ENCODE measurements at places on chromosomes 1 and 21.

DNA sequence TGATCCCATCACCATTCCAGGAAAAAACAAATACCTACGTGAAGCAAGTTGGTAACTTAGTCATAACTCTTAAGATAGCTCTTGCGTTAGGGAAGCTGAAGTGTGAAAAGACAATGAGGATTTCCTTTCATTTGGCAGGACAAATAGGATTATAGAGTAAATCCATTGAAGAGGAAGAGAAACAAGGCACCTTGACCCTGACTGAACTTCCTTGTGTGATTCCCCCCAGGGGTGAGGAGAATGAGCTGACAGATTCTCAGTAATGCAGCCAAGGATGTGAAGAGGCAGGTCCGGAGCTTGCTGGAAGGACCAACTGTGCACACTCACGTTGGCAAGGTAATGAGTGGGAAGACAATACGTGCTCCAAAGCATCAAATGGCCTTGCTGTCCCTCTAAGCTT, 55.0 kb upstream of the HMCN1 start:
- peak; percentile 11 for DNase-seq

DNA sequence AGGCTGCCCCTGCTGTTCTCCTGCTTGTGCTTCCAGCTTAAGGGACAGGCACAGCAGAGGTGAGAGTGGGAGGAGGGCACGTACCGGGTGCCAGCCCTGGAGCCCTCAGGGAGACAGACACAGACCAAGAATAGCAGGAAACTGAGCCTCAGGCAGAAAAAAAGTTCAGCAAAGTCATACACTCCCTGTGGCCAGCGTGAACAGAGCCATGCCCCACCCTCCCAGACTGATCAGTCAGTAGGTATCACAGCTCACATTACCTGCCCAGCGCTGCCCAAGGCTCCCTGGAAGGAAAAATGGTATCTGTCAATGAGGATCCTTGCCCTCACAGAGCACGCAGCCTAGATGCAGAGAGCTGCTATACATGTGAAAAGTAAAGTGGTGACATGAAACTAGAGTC, 1.3 kb downstream of the UBL4B start:
- no peak for DNase-seq

DNA sequence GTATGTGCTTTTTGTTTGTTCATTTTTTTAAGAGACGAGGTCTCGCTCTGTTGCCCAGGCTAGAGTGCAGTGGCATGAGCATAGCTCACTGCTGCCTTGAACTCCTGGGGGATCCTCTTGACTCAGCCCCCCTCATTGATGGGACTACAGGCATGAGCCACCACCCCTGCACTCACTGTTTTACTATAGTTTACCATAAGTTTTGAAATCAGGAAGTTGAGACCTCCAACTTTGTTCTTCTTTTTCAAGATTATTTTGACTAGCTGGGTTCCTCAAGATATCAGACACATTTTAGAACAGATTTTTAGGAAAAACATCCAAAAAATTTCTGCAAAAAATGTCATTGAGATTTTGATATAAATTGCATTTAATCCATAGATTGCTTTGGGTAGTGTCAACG, 120.4 kb upstream of the FGGY start:
- no peak for DNase-seq

DNA sequence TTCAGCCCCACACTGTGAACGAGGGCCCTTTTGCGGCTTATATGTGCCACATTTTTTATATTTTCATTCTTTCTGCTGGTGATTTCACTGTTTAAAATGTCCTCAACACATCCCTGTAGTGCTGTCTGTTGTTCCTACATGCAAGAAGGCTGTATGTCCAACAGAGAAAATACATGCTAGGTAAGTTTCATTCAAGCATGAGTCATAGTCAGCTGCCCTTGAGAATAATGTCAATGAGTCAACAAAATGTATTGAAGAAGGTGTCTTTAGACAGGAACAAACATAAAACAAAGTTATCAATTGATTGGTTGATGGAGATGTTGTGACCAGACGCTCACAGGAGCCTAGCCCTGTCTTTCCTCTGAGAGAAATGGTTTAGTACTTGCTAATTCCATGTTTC, 553.4 kb downstream of the PLPP3 start:
- DNase-seq: no peak

DNA sequence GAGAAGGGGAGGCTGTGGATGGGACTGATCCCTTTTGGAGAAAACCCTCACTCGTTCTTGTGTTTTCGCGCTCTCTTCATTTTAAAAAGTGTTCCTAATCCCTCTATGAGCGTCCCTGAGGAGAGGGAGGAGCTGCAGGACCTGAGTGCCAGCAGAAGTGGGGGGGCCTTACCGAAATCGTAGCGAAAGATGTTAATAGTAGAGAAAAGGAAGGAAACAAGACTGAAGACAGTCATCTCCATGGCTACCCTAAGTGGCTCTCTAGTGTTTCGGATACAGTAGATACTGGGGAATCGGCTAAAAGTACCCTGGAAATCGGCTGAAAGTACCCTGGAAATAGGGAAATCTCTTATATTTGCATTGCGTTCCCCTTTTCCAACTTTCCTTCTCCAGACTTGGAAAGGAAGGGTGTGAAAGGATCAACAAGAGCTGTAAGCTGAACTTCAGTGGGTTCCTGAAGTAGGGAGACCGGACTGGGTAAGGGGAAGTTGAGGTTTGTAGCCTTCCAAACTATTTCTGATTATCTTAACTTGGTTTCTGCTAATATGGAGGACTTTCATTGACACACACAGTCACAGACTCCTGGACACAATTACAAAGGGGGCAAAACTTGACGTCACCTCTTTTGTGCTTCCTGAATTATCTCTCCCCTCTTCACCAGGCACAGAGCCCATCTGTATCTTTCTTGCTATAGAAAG, 486 bp upstream of the DSTYK start:
- no peak for DNase-seq

GRCh38 chr1:185663771-185664296, 70.4 kb upstream of the HMCN1 start:
- DNase-seq: no peak

DNA sequence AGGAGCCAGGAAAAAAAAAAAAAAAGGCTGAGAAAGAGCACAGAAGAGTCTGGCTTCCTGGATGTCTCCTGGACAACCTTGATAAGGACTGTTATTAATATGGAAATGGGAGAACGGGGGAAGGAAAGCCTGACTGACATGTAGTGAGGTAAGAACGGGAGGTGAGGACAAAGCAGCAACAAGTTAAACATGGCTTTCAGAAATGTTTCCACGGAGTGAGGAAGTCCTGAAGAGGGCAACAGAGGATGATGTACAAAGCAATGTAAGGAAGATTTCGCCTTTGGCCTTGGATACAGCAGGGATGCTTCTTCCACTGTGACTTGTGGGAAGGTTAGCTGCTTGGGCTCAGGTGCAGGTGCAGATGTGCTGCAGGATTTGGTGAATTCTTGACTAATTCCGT, 11.9 kb upstream of the NIBAN1 start:
- DNase-seq: peak; percentile 53

DNA sequence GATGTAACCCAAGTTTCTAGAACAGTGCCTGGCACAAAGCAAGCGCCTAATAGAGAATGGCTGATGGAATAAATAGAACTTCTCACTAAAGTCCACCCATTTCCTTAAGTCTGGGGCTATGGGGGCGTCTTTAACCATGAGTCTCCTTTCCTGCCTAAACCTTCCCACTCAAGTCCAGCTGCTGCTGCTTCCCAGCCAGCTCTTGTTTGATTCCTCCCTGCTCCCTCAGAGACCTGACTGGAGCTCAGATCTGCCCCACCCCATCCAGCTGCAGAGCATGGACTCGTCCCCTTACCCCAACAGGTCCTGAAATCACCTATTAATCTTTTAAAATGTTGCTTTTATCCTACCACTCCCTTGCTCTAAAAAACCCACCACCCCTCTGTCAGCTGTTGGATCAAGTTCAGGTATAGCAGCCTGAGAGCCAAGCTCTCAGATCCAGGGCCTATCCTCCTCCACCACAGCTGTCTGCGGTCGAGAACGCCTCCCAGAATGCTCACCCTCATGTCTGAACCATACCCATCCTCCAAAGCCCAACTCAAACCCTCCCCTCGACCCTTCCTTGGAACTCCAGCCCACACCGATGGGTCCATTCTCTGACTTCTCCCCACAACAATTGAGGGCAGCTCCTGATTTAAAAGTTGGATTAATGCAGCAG, 12.8 kb upstream of the GALNT2 start:
- no peak for DNase-seq

GRCh38 chr1:8712413-8713231, 104.8 kb downstream of the RERE start:
- peak; percentile 89 for DNase-seq

- no peak for DNase-seq
These were observed 17.2 kb downstream of the CASZ1 start for GRCh38 chr1:10779201-10779600.

DNA sequence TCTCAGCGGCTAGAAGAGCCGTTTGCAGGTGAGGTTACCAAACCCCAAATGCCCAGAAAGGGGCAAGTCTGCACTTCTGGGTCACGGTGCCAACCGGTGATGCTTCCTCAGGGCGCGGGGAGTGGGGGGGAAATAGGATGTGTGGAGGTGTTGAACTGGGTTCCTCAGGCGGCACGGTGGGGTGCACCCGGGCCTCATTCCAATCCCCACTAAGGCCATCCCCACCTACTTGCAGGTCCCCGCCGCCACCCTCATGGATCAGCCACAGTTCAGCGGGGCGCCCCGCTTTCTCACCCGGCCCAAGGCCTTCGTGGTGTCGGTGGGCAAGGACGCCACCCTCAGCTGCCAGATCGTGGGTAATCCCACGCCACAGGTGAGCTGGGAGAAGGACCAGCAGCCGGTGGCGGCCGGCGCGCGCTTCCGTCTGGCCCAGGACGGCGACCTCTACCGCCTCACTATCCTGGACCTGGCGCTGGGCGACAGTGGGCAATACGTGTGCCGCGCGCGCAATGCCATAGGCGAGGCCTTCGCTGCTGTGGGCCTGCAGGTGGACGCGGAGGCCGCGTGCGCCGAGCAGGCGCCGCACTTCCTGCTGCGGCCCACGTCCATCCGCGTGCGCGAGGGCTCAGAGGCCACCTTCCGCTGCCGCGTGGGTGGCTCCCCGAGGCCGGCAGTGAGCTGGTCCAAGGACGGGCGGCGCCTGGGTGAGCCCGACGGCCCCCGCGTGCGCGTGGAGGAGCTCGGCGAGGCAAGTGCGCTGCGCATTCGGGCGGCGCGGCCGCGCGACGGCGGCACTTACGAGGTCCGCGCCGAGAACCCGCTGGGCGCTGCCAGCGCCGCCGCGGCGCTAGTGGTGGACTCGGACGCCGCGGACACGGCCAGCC, 3.9 kb downstream of the OBSCN start:
- no peak for DNase-seq

GRCh38 chr1:223269006-223269405, 95.0 kb downstream of the SUSD4 start:
- no peak for DNase-seq

GRCh38 chr1:91026777-91027176, 4.9 kb upstream of the ZNF644 start:
- peak; percentile 26 for DNase-seq

- DNase-seq: no peak
These were observed 259.2 kb downstream of the ADGRL2 start for GRCh38 chr1:82059959-82060358.

- no peak for DNase-seq
These were observed 221.1 kb downstream of the DYRK1A start for GRCh38 chr21:37587635-37588177.

DNA sequence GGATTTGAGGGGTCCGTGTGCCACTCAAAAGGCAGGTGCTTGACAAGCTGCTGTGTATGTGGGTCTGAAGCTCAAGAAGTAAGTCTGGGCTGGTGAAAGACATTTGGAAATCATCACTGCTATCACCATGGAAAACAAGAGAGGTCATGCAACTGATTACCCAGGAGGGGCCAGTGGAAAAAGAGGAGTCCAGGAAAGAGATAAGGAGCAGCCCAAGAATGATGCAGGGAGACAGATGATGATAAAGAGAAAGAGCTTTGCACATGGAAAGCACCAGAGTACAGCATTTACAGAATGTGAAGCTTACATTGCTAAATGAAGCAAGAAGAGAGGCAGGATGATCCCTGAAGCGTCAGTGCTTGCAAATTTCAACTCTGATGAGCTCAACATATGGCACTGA, 203.2 kb downstream of the SETD4 start:
- DNase-seq: no peak

GRCh38 chr1:51689075-51689440, 72.2 kb downstream of the OSBPL9 start:
- peak; percentile 48 for DNase-seq

DNA sequence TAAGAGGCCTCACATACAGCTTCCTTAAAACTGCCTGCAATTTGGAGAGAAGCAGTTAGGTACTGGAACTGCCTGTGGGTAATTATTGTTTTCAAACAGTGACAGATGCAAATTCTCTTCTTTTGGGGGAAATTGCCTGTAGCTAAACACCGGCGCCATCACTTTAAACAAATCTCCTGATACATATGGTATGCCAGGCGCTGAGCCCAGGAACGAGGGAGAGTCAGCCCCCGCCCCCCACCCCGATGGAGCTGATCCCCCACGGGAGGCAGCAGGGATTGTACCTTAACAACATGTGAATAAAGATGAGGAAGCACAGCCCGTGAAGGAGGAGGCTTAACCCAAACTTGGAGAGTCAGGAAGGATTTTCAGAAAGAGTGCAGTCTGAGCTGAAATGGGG, 7.1 kb downstream of the TMEM51 start:
- no peak for DNase-seq

- DNase-seq: peak; percentile 87
These were observed at the start of gene NCAM2 for GRCh38 chr21:20997636-20998455. Gene NCAM2, plus strand, starts transcription at chr21:20998409.

DNA sequence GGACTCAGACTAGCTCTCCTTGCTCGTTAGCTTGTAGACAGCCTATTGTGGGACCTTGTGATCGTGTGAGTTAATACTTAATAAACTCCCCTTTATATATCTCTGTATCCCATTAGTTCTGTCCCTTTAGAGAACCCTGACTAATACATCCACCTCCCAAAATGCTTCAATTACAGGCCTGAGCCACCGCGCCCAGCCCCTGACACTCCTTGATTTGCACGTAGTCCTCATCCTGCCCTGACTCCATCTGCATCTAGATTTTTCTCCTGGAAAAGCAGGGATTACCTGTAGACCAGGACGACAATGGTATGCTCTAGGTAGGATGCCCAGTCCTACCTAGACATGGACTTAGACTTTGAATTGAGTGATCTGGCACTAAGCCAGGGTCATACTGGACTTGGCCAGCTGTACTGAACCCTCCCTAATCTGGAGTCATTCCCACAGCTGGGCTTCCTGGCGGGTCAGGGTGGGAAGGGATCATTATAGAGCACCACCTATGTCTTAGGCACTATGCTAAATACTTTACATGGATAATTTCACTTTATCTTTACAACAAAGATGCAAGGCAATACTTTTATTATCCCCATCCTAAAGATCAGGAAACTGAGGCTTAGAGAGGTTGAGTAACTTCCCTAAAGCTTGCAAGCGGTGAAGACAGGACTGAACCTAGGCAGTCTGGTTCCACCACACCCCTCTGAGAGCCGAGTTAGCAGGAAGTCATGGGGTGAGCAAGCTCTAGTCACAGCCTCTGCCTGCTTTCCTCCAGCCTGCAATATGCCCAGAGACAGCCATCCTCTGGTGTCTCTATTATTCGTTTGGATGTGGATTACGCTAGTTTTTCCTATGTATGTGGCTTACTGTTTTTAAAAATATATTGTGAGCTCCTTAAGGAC, 89.4 kb downstream of the DTL start:
- no peak for DNase-seq

Measured in AG10803 (cell line).